MCF 10A (cell line): ENCODE measurements at places on chromosomes 1 and 21.

DNA sequence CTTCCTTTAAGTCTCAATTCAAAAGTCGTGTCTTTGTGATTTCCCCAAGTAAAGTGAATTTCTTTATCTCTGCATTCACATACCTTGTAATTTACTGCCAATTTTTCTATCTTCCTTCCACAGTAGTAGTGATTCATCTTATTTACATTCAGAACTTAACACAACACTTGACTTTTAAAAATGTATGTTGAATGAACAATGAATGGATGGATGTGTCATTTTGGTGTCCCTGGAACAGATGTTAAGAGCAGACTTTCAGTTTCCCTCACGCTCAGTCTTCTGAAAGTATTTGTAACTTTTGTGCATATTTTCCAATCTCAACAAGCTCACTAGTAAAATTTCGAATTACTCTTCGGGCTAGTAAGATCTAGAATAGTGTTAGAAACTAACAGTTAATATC lies 352.0 kb downstream of the HHIPL2 start:
- DNase-seq, result no peak

DNA sequence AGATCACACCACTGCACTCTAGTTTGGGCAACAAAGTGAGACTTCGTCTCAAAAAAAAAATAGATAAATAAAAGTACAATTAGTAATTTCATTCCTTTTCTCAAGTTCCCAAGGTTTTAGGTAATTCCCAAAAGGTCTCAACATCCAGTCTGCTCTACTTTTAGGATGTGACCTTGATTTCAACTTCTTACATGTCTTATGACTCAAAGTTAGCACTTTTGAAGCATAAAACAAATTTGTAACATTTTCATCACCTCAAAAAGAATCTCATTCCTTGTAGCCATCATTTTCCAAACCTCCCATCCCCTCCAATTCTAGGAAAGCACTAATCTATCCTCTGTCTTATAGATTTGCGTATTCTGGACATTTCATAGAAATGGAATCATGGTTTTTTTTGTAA lies 32.2 kb downstream of the SNX27 start:
- DNase-seq, result no peak

DNA sequence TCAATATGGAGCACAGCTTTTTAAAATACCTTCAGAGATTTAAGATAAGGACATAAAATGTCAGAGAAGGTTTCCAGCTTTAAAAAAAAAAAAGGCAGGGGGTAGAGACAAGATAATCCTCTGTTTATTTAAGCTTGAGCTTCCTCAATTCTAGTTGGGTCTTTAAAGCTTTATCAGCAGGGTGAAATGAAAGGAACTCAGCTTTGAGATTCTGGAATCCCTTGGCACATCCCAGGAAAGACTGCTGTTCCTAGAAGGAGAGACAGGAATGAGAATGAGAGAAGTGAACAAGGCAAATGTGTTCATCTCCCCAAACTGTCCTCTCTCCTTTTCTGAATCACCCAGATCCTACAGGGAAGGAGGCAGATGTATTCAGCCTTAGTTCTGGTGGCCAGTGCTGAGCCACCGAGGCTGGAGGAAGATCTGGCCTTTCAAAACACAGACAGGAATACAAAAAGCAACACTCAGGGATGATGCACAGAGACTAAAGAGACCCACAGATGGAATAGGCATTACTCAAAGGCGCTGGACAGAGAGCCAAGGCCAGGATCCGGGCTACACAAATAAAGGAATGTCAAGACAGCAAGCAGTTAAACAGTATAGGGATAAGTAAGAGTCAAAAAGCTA lies 385.8 kb upstream of the DUSP10 start:
- no peak for DNase-seq

- DNase-seq, result no peak
These were observed 630.7 kb upstream of the PLXNA2 start for GRCh38 chr1:208874915-208875314.

GRCh38 chr1:209839875-209840546 lies 12.2 kb downstream of the UTP25 start:
- DNase-seq, result peak; percentile 99

GRCh38 chr1:187563191-187563590 lies 734.4 kb downstream of the PLA2G4A start:
- DNase-seq, result no peak

GRCh38 chr1:214971071-214971470 lies 111.5 kb upstream of the KCNK2 start:
- DNase-seq, result no peak

DNA sequence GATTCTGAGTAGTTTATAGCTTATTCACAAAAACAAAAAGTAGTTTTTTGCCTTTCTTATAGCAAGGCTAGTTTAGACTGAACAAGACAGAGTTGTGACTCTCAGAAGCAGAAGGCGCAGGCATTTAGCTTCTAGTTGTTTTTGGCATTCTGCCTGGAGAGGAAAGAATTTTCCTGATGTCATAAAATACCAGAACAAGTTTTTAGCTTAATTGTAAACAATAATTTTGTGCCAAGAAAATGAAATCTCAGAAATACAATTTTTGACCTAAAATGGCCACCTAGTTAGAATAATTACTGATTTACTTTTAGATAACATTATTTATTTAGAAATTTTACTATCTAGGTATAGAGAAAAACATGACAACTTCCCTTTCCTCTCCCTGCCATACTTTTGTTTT lies 1.0 kb downstream of the DNAJB4 start:
- peak; percentile 87 for DNase-seq

DNA sequence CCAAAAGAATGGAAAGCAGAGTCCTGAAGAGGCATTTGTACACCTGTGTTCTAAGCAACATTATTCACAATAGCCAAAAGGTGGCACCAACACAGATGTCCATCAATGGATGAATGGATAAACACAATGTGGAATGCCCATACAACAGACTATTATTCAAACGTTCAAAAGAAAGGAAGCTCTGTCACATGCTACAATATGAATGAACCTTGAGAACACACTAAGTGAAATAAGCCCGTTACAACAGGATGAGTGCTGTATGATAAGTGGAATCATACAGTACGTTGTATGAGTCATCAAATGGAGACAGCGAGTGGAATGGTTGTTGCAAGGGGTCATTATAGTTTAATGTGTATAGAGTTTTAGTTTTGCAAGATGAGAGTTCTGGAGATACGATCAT lies 80.1 kb downstream of the SH3BGR start:
- no peak for DNase-seq

DNA sequence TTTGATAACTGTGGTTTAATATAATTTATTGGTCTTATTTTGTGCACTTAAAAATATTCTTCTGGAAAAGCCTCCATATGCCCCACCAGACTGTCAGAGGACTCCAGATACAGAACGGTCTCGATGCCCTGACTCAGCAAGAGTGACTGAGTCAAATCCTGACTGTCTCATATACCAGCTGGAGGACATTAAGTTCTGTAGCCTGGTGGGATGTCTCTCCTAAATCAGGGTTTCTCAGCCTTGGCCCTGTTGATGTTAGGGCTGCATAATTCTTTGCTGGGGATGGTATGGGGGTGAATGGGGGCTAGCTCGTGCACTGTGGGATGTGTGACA lies 67.7 kb upstream of the TLR5 start:
- DNase-seq, result no peak
